ENCODE measurements at places on chromosomes 11 and 22.

GRCh38 chr22:27440304-27440865 is 361.2 kb downstream of the MN1 start:
- DNase-seq, result no peak

GRCh38 chr11:70699294-70700221 is 301.2 kb downstream of the CTTN start:
- no peak for DNase-seq

GRCh38 chr11:117879516-117880480 is 3.3 kb upstream of the FXYD6 start:
- DNase-seq, result no peak

DNA sequence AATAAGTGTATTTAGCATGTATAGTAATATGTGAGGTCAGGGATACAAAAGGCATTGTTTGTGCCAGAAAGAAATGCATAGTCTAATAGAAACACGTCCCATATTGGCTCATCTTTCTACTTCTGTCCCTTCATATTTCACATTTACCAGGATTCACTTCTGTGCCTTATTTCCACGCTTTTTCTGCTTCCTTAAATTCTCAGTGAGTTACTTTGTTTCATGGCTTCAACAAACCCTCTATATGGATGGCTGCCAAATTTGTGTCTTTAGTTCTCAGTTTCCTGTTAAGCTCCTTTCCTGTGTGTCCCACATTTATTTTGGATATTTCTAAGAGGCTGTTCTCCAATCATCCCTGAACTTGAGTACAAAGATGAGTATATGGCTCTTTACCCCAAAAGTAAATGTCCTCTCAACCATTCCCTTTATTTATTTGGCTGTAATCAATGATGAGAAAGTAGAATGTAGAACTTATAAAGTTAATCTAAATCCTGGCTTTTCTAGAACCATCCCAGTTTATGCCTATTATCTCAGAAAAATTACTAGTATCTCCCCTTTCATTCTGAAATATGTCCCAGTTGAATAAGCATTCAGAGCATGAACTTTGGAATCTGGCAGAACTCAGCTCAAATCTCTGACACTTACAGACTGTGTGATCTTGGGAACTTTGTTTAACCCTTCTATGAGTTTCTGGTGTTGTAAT is 23.5 kb downstream of the OR8B12 start:
- no peak for DNase-seq

- no peak for DNase-seq
Observed at GRCh38 chr22:30279932-30280331, 9.4 kb downstream of the CASTOR1 start.

GRCh38 chr11:73396985-73397384 is 20.8 kb downstream of the RELT start:
- no peak for DNase-seq

DNA sequence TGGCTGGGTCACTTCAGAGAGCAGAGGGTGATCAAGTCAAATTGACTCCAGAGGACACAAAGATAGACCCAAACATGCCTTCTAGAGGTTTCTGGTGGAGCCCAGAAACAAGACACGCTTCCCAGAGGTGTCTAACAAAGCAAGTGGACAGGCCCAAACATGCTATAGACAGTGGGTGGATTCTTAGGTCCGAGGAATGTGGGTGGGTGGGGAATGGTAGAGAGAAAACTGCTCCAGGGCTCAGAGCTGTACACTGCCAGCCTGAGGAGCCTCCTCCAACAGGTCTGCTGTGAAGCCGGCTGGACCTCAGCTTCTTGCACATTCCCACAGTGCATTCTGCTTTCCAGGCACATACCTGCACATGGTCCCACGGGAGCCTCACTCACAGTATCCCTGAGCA is 116.8 kb upstream of the NECTIN1 start:
- no peak for DNase-seq

- no peak for DNase-seq
Observed at GRCh38 chr11:124943254-124943616, 7.4 kb upstream of the HEPACAM start.

GRCh38 chr11:35158701-35159510 is 19.9 kb downstream of the CD44 start:
- peak; percentile 82 for DNase-seq

DNA sequence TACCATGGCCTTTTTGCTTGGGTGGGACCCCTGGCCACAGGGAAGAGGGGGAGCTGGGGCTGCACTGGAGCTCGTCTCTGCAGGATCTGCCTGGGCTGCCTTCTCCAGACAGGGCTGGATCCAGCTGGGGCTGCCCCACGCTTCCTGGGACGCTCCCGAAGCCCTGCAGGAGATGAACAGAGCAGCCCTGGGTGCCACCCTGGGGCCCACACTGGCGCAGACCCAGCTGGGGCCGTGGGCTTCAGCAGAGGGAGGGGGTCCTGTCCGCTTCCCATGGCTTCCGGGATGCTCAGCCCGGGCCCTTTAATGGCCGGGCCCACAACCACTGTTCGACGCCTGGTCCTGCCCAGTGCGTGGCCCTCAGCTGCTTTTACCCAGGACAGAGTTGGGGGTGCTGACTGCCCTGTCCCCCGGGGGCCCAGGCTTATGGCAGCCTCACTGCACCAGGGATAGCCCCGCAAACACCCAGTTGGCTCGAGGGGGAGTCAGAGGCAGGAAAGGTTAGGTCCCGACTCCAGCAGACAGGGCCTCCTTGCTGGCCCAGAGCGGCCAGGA is 12.0 kb downstream of the TSPO start:
- no peak for DNase-seq

- DNase-seq, result no peak
Observed at GRCh38 chr11:36153551-36153950, 135.7 kb downstream of the COMMD9 start.

DNA sequence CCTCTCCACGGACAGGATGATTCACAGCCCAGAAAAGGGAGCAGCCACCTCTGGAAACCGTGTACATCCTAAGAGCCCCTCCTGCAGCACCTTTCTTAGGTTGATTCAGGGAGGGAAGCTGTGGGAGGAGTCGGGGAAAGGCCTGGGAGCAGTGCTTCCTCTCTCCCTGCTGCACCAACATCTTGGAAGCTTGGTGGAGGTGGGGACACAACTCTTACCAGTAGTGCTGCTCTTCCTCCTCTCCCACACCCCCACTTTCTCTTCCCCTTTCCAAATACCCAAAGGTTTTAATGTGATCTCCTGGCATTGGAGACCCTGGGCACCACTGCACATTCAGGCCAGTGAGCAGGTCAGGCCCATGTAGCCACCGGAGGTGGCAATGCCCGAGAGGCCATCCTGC is 46.4 kb upstream of the HORMAD2 start:
- DNase-seq, result no peak

- no peak for DNase-seq
Observed at GRCh38 chr22:43539572-43540528, 128.0 kb downstream of the MPPED1 start.

- DNase-seq, result no peak
Observed at GRCh38 chr11:69938206-69938605, 119.0 kb upstream of the FGF3 start.

DNA sequence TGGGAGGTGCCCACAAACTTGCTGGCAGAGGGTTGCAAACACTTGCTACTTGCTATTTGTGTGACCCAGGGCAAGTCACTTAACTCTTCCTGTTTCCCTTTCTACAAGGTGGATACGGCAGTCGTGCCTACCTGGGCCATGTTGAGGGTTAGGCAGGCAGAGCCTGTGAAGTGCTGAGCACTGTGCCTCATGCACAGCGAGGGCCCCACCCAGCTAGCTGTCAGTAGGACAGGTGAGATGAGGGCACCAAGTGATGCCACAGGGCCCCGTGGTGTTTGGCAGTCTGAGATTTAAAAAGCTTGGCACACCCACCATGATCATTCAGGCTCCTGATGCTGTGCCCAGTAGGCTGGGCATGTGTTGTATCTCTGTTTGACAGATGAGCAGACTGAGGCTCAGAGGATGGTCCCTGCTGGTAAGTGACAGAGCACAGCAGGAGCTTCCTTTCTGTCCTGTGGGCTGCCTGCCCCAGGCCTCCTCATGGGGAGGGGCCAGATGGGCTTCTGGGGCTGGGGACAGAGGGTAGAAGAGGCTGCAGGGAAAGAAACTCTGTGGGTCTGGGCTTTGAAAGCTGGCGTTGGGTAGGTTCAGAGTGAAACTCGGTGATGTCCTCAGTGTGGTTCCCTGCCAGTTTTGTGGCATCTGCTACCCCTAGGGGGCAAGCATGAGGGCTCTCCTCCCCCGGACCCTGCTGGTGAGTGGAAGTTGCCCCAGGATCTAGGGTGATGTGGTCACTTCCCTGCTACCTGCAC is 59.3 kb downstream of the TSPAN18 start:
- DNase-seq, result no peak

GRCh38 chr11:100756559-100756958 is 69.5 kb downstream of the ARHGAP42 start:
- no peak for DNase-seq

- DNase-seq, result no peak
Observed at GRCh38 chr11:33182246-33182878, 21.1 kb upstream of the CSTF3 start.

GRCh38 chr22:37403267-37403960 is 23.9 kb downstream of the ELFN2 start:
- peak; percentile 53 for DNase-seq

DNA sequence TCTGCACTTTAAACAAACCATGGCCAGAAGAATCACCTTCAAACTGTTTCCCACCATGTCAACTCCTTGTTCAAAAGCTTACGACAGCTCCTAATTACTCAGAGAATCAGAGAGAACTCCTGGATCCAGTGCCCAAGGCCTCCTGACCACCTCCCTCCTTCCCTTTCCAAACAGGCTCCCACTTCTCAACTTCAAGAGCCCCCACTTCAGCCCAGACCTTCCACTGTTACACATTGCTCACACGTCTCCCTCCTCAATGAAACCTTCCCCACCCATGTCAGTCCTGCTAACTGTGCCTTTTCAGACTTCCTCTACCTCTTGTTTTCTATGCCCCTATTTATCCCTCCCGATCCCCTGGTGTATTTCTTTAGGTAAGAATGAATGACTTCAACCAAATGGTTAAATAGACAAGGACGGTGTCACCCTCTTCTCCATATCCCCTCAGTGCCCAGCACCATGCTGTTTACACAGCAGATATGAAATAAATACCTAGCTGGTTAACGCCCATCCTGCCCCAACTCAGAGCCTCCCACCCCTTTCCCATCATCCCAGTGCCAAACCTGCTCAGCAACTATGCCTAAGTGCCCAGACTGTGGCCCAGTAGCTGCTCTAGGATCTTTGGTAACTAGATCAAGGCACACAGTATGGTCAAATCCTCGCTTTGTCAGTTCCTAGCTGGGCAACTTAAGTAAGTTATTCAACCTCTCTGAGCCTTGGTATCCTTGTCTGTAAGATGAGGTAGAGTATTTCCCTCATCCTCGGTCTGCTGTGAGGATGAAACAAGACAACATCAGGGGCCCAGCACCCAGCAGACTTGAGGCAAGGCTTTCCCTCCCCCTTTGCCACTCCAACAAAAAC is 36.8 kb downstream of the PLEKHA7 start:
- no peak for DNase-seq

DNA sequence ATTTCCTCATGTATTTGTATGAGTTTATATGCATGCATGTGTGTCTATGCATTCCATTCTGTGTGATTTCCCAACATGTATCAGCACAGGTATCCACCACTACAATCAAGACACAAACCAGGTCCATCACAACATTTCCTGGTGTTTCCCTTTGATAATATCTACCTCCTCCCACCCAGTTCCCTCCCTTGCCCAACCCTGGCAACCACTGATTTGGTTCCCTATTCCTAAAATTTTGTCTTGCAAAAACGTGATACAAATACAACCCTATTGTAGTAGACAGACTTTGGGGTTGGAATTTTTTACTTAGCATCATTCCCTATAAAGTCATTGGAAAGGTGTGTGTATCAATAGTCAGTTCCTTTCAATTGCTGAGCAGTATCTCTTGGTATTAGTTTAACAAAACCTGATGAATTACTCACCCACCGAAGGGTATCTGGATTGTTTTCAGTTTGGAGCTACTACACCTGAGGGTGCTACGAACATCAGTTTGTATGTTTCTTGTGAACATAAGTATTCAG is 51.8 kb upstream of the IGLL5 start:
- no peak for DNase-seq

DNA sequence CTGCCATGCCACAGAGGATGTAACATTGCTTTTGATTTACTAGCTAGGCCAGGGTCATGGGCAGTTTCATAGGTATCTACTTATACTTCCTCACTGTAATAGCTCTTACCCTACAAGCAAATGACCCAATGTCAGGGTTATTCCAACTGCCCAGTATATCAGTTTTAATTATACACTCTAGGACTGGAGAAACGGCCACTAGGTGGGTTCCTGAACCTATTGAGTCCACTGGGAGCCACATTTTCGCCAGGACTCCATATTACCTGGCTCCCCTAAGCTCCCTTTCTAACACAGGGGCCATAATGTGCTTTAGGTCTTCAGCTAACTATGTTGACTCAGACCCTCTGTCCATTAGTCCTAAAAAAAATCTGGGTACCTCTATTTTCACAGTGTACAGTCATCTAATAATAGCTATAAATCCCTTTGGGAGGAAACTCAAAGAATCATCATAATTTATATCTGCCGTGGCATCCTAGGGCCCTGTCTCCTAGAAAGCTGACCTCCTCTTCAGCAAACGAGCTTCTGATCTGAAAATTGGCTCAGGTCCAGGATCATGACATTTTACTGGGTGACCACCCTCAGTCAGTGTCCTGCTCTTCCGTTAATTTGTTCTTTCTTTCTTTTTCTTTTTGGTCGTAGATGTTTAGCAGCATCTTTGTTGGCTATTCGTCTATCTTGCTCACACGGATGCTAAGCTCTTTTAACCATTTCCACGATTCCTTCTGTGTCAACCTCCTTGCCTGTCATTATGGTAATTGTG is 244.3 kb downstream of the FAM76B start:
- no peak for DNase-seq

- DNase-seq, result peak; percentile 38
Observed at GRCh38 chr22:50399751-50400331, 56.7 kb downstream of the PPP6R2 start.

DNA sequence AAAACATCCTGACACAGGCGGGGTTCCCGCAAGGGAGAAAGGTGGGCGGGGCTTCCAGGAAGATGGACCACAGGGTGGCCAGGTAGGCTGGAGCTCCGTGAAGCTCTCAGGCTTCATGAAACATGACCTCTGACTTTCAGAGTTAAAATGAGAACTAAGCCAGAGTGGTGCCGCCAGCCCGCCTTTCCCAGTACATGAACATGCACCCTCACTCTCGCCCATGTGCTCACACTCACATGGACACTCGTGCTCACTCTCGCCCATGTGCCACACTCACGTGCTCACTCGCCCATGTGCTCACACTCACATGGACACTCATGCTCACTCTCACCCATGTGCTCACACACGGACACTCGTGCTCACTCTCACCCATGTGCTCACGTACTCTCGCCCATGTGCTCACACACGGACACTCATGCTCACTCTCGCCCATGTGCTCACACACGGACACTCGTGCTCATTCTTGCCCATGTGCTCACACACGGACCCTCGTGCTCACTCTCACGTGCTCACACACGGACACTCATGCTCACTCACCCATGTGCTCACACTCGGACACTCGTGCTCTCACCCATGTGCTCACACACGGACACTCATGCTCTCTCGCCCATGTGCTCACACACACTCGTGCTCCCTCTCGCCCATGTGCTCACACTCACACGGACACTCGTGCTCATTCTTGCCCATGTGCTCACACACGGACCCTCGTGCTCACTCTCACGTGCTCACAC is 10.0 kb downstream of the RNH1 start:
- no peak for DNase-seq

GRCh38 chr11:3041699-3042441 is 15.4 kb downstream of the CARS1 start:
- DNase-seq, result no peak
